Psoas muscle (tissue), 8 donors: ENCODE measurements at places on chromosomes 16 and 17. TPM values are rescaled to one million over a fixed set of nuclear protein-coding genes. Genes with fewer than 3 reads are reported as not detected.

Gene GPRC5C
- total RNA-seq, result 57.0 TPM

Gene SULT1A2
- not detected for total RNA-seq

Gene CMTM1
- total RNA-seq, result 1.1 TPM

Gene FLCN
- total RNA-seq, result 79.4 TPM

Gene VTN
- not detected for total RNA-seq

Gene KRTAP1-1
- total RNA-seq, result not detected

Gene MT1F
- total RNA-seq, result 1.3 TPM

Gene HOXB4
- 4.0 TPM for total RNA-seq

Gene TBC1D3H
- not detected for total RNA-seq

Gene KRT36
- not detected for total RNA-seq
